ENCODE measurements at places on chromosomes 2 and 18.

DNA sequence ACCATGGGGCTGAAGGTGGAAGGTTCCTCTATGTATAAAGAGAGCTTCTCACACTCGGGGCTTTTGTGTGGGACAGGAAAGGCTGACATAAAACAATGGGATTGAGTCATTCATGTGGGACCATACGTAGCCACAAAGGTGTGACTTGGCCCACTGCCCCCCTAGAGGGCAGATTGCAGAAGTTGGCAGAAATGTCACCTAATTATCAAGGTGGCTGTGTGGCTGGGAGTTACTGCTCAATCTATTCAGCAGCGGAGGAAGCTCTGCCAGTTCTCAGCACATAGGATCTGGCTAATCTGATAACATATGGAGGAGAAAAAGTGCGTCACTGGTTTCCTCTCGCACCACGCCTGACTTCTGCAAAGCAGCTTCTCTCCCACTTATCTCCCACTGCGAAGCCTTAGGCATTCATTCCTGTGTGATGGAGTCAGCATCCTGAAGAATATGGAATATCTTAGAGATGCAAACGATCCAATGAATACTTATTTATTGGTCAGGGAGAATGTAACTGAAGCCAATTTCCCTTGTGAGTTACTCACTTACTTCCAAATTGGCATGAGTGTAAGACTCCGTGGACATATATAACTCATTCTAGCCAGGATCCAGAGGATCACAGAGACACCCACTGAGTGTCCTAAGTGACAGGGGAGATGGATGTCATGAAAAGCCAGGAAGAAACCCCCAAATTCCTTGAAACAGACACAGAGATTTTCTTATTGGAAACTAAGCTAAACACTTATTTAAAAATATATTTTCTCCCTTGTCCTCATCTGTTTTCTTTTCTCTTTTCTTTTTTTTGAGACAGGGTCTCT lies 344.8 kb downstream of the TGIF1 start:
- DNase-seq, result no peak

DNA sequence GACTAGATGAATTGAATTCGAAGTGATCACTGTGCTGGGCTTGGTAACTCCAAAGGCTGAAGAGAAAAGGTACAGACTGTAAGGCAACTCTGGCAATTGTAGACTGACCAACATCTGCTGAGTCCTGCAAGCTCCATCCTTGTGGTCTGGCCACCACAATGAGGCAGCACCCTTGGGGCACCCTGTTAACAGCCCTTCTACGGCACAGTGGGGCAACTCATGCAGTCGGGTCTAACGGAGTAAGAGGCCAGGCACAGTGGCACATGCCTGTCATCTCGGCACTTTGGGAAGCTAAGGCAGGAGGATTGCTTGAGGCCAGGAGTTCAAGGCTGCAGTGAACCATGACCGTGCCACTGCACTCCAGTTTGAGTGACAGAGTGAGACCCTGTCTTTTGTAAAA lies 126.8 kb downstream of the ZAP70 start:
- no peak for DNase-seq

DNA sequence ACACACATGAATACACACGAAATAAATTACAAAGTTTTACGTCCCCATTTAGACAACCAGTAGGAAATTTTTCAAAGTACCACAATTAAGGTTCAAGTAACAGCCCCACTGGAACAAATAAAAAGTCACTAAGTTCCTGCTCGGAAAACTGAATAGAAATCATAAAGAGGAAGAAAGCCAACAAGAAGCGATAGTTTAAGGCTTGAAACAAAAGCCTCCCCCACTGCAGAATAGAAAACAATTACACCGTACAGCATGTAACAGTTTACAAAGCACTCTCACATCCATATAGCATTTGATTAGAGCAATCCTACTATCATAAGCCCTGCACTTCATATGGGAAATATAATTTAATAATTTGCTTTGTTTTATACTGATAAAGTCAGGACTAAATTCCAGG lies 15.5 kb downstream of the KLF7 start:
- DNase-seq, result no peak

DNA sequence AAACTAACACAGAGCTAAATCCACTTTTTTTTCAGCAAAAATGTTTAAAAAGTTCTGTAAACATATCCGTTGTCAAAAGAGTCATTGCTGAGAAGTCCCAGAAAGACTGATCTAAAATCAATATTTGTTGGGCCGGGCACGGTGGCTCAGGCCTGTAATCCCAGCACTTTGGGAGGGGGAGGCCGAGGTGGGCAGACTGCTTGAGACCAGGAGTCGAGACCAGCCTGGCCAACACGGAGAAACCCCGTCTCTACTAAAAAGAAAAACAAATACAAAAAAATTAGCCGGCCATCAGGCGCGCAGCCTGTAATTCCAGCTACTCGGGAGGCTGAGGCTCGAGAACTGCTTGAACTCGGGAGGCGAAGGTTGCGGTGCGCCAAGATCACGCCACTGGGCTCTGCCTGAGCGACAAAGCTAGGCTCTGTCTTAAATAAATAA lies 1.4 kb downstream of the OLA1 start:
- DNase-seq, result no peak

GRCh38 chr2:54549917-54550518 lies 93.9 kb downstream of the SPTBN1 start:
- no peak for DNase-seq

DNA sequence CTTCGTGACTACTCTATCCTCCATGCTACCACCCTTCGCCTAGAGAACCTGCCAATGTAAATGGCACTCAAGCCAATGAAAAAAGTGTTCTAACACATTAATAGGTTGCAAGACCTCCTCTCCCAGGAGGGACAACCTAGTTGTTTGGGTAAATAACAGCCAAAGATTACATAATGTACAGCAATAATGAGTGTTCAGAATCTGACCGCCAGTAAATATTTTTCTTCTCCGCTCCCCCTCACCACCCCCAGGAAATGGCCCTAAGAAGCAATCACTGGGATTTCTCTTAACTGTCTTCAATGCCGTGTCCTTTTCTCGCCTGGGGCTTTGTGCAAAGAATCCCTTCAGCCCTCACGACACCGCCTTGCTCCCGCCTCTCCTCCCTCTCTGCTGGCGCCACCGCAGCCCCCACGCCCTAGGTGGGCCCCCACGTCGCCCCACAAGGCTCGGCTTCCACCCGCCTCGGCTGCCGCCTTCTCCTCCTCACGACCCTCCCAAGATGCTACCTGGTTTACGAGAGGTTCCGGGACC lies 458 bp downstream of the HYCC2 start:
- DNase-seq, result no peak

DNA sequence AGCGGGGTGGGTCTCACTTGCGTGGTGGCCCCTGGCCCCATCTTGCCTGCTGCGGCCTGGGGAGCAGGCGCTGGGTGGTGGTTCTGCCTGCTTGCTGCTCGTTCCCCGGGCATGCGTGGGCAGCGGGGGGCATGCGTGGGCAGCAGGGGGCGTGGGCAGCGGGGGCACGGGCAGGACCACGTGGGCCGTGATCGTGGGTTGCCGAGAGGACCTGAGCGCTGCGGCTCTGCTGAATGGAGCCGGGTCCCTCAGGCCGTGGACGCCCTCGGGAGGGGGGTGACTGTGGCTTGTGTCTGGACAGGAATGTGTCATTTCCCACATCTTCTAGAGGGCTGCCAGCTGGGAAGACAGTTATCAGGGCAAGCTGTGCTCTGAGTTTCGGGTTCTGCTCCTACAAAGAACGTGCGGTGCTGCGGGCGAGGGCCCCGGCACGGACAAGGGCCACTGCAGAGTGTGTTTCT lies 8.3 kb upstream of the GAL3ST2 start:
- DNase-seq, result no peak

DNA sequence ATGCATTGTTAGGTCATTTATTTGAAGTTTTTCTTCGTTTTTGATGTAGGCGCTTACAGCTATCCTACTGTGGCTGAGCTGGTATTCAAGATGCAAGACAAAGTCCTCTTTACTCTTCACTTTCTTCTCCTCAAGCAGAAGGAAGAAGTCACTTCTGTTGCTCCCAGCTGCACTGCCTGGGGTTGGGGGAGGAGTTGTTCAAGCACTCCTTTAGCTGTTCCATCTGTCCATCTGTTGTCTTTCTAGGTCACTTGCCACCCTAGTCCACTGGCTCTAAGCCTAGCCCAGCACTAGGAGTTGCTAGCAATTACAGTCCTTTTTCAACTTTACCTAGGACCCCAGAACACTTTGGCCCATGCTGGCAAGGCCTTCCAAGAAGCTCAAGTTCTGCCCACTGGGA lies 200.6 kb upstream of the RBMS1 start:
- no peak for DNase-seq

GRCh38 chr18:56841836-56842235 lies 190.7 kb downstream of the WDR7 start:
- no peak for DNase-seq

DNA sequence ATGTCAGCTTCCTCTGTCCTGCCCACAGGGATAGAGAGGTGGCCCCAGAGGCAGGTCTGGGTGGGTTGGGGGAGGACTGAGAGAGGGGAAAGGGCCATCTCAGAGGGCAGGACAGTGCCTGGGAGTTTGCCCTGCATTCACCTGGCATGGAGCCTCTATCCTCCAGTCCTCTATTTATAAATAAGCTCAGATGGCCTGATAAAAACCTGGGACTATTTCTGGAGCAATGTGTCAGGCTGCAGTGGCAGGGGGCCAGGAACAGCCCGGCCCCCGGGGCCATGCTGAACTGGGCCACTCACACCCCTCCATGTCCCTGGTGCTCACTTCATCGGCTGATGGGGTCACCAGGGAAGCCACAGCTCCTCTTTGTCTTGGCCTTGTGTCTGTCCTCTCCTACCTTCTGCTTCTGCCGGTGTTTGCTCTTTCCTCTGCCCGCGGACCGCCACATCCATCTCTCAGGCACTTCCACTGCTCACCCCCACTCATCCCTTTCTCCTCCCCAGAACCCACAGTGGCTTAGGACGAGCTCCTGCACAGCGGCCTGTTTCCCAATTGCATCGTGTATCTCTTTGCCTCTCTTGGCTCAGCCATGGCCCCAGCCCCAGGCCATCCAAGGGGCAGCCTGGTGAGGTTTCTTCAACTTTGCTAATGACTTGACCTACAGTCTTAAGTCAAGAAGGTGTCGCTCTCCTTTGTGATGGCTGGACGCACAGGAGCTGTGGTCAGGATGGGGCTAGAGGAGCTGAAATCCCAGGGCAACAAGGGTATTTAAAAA lies 38.8 kb downstream of the SCTR start:
- DNase-seq, result no peak

GRCh38 chr2:186887107-186888090 lies 38.4 kb upstream of the ZSWIM2 start:
- no peak for DNase-seq

GRCh38 chr2:235283246-235283645 lies 210.6 kb upstream of the AGAP1 start:
- no peak for DNase-seq

- no peak for DNase-seq
These were observed 1033.2 kb upstream of the FAM98A start for GRCh38 chr2:34632327-34632726.

GRCh38 chr2:30410217-30410616 lies 36.8 kb upstream of the LCLAT1 start:
- DNase-seq, result no peak

DNA sequence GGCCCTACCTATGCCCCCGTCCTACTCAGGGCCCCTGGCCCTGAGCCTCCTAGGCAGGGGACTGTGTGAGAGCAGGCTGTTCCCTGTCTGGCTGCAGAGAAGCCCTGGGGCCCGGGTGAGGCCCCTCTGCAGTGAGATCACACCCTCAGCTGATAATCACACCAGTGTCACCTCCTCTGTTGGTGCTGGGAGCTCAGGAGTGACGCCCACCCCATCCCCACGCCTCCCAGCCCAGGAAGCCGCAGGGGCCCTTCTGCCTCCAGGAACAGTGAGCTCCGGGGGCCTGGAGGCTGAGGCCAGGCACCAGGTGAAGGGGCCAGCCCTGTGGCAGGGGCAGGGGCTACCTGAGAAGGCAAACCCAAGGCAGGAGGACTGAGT lies 20.0 kb downstream of the KCNIP3 start:
- DNase-seq, result no peak

DNA sequence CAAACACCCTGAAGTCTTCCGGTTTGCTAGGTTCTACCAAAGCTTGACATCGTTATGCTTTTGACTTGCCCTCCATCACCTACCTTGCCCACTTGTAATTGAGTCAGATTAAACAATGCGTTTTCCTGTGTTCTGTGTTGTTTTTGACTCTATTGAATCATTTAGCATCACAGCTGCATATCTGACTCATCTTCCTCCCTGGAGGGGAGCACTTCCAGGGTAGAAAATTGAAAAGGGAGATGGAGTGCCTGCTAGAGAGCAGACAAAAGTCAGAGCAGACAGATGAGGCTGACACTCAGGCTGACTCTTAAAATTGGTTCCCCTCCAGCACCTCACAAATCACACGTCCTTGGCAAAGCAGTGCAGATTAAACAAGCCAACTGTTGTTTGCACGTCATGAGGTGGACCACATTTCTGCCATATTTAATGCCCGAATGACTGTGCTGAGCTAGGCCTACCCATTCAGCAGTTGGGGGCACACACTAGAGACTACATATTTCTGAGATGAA lies 2.2 kb downstream of the MPP4 start:
- DNase-seq, result no peak

GRCh38 chr2:37588316-37588777 lies 83.1 kb downstream of the CDC42EP3 start:
- no peak for DNase-seq

DNA sequence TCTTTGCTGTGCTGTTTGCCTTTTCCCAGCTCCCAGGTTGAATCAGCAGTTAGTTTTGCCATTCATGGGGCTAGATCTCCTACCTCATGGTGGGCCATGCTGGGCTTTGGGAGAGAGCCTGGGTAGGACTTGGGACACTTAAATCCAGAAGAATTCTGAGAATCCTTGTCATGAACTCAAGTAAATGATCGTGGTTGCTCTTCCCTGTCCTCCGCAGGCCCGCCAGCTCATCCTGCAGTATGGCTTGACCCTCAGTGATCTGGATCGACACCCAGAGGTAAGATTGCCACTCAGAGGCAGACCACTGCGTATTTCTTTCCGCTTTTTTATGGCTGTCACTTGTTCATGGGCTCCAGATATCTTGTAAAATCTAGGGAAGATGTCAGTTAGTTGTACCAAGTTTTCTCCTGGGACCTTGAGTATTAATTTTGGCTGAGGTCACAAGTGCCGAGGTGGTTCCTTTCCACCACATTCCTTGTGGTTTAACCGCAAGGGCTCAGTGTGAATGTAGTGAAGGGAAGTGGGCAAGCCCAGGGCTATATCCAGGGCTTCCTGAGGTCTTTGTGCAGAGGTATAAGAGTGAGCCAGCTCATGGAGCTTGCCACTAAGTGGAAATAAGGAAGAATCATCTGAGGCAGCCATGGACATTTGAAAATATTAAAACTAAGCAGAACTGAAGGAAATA lies 37.7 kb downstream of the RPIA start:
- DNase-seq, result no peak

GRCh38 chr2:224850081-224850480 lies 133.9 kb upstream of the CCDC195 start:
- DNase-seq, result no peak

- no peak for DNase-seq
These were observed 63.0 kb upstream of the GALNT13 start for GRCh38 chr2:153808679-153809078.

GRCh38 chr2:134372611-134373131 lies 118.8 kb downstream of the MGAT5 start:
- no peak for DNase-seq

- DNase-seq, result no peak
These were observed 166.1 kb upstream of the ZNF521 start for GRCh38 chr18:25517881-25518715.

- no peak for DNase-seq
These were observed 39.0 kb upstream of the STRN start for GRCh38 chr2:37005118-37005868.
